ENCODE measurements at places on chromosomes 11 and 22.

DNA sequence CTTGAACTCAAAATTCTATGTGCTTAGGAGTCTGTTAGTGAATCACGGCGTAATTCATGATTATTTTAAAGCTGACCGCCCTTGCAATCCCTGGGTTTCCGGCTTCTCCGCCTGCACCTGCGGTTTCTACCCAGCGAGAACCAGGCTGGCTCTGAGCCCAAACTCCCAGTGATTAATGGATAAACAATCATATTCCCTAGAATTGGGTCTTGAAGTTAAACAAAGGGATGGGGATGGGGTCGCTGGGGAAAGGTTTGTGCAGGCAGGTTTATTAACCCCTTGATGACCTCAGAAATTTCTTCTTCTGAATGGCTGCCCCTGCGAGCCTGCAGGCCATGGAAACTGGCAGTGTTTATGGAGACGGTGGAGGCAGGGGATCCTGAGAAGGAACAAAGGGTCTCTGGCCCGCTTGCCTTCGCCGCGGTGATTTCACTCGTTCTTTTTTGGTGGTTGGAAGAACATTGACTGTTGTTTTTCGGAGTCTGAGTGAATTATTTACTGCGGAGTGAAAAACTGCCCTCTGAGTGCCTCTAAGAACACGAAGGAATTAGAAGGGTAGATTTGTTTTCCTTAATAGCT is 1000.3 kb downstream of the BRD1 start:
- peak; percentile 39 for DNase-seq

DNA sequence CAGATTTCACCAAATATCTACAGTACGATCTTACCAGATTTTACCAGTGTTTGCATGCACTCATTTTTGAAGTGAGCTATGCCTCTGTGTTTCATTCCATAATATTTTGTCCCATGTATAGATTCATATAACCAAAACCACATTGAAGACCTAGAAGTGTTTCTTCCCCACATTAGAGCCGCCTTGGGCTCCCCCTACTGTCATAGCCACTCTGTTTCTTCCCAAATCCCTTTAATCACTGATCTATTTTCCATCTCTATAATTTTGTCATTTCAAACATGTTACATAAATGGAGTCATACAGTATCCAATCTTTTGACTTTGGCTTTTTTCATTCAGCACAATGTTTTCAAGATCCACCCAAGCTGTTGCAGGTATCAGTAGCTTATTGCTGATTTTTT is 12.7 kb downstream of the MRGPRX3 start:
- DNase-seq, result no peak

DNA sequence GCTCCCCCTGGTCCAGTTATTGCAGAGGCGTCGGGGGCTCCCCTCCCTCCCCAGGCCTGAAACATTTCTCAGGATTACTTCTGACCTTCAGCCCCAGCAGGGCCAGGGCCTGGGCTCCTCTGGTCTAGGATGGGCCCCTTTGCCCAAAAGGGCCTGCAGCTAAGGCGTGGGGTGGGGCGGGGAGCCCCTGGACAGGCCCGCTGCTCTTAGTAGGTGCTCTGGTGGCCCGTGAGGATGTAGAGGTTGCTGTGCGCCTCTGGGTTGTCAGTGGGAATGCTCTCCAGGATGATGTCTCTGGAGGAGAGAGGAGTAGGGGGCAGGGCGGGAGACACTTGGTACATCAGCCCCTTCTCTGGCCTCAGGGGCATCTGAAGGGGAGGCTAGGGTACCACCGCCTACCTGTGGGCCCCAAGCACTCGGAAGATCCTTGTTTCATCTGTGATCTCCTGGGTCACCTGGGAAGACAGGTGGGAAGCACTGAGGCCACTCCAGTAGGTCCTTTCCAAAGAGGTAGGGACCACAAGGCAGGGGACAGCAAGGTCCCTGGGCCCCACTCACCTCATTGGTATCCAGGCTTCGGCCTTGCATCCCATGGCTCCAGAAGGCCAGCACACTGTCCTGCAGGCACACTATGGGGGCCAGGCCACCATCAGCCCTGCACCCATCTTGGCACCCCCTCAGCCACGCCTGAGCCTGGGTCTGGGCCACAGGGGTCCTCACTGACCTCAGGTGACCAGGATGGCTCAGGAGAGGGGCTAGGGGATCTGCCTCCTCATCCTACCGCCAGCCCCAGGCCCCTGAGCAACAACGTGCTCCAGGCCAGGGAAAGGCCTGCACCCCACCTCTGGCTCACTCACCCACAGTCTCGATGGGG is 11.2 kb upstream of the SF1 start:
- no peak for DNase-seq

DNA sequence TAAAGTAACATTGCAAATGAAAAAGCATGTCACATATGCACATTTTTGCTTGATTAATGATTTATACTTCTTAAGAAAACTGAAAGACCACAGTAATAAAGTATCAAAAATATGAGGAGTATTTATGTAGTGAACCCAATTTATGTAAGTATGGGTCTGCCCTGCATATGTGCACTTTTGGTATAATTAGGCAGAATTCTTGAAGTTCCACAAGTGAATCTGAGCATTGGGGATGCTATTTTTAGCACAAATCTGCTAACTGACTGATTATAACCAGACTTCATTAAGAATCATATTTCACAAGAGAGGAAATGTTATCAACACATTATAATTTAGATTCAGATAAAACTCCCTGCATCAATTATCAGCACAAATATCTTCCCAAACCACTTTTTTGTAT is 407.1 kb upstream of the LRRC4C start:
- DNase-seq, result no peak

DNA sequence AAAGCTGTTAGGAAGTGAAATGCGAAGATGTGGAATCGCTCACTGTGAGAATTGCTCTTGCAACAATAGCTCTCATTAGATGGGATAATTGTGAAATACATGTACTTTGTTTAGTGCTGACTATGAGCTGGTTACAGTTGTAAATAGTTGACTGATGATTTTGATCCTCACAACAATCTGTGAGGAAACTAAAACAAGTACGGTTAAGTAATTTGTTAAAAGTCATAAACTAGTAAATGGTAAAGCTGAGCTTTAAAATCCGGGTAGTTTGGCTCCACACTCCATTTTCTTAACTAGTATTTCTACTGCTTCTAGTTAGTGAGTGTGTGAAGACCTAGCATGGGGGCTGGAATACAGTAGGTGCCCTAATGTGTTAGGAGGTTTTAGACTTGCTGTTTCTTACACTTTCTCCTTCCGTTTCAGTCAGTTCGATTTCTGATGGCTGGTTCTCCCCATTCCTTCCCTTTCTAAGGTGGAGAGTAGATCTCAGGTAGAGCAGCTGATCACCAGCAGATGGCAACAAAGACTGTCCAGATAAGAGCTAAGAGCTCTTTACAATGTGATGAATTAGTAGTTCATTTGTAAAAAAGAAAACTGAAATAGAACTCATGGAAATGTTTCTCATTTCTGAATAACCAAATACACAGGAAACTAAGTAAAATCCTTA is 16.3 kb upstream of the CYP2R1 start:
- peak; percentile 35 for DNase-seq

- DNase-seq, result no peak
These were observed 29.2 kb downstream of the MTMR3 start for GRCh38 chr22:29912141-29912540.

DNA sequence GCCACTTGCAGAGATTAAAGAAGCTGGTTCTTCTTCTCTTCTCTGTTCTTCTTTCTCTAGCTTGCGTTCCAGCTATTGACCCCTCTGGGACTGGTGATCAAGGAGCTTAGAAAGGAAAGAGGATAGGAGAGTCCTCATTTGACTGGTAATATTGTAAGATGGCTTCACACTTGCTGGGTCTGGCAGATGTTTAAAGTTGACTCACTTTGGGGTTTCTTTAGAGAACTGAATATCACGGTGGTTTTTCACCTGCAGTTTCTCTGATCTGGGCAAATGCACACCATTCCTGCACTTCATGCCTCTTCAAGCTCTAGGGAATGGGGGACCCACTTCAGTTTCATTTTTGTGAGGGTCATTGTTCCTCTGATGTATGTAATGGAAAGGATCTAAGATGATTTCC is 41.8 kb upstream of the DEUP1 start:
- no peak for DNase-seq

DNA sequence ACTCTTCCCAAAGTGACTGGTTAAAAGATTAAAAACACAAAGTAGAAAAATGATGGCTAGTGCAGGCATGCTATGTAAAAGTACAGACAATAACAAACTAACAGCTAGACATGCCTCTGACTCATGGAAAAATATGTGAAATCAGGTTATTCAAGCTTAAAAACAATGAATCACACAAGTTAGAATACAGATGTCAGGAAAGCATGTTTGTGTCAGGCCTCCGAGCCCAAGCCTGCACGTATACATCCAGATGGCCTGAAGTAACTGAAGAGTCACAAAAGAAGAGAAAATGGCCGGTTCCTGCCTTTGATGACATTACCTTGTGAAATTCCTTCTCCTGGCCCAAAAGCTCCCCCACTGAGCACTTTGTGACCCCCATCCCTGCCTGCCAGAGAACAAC is 110.1 kb downstream of the NOX4 start:
- no peak for DNase-seq

DNA sequence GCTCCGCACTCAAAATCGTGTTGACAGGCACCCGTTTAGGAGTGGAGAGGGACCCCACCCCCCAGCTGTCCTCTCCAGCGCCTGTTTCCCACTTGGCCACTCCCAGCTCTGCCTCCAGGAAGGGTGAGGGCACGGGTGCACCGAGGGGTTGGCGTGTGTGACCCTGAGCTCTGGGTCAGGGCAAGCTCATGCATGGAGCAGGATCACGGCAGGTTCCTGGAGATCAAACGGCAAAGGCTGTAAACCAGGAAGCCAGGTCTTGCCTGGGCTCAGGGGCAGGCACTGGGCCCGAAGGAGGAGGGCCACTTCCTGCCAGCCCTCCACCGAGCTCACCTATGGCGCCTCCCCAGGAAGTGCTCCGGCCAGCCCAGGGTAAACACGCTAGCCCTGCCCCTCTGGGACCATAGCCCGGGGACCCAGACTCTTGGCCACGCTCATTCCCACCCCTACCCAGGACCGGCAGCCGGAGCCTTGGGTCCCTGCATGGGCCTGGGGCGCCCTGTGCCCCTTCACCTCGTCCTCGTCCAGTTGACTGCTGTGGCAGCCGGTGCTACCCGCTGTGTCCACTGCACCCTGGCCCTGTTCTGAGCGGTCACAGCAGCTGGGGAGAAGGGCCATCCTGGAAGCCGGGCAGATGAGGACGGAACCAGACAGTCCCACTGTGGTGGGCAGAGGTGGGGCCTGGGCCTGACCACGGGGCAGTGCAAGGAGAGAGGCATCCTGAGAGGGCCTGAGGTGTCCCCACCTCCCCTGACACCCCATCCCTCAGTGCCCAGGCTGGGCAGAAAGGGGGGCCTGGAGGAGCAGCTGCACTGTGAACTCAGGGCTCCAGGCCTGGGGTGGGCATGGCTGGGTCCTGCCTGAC is 1.0 kb upstream of the EPS8L2 start:
- no peak for DNase-seq

DNA sequence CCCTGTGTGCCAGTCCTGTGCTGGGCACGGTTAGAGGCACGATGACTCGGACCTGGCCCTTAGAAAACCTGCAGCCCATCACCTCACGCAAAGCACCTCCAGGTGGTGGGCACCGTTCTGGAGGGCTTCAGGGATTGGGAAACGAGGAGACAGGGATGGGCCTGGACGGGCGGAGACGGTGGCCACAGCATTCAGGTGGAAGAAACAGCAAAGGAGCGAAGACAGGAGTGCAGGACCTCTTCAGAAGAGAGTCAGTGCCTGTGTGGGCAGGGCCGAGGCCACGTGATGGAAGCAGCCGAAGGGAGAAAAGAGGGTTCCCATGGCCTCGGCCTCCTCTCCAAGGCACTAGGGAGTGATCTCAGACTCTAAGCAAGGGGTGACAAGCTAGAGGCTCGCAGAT is 8.1 kb upstream of the SLC22A12 start:
- no peak for DNase-seq

DNA sequence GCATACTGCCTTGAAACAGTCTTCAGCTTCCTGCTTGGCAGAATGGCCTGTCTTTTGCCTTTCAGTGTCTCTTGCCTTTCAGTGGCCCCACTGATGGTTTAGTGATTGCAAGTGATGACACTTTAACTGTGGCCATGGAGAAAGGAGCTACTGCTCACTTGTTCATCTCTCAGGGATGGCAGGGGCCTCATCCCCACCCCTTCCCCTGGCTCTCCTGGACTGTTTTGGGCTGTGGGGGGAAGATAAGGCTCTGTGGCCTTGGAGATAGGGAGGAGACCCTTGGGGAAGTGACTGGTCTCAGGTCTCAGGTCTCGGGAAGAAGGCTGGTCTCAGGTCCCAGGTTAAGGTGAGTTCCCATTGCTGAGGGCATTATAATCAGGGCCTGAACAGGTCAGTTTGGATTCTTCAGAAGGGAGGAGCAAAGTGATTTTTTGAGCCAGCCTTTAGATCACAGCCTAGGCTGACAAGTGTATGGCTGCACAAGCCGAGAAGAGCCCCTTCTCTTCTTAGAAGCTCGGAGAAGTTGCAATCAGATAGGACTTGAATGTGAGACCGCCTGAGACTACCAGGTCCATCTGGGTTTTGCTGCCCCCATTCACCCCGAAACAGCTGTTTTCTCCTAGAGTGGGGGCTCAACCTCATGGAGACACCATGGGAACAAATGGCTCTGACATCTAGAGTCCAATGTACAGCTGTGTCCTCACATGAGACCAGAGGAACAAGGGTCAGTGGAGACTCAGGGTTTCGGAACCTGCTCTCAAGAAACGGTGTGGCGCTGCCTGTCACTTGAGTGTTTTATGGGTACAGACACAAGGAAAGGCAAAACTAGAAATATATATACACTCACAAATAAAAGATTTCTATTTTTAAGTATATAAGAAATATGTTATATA is 15.9 kb upstream of the P2RY2 start:
- DNase-seq, result no peak

- no peak for DNase-seq
These were observed 15.9 kb upstream of the CYB5R2 start for GRCh38 chr11:7689239-7689638.

DNA sequence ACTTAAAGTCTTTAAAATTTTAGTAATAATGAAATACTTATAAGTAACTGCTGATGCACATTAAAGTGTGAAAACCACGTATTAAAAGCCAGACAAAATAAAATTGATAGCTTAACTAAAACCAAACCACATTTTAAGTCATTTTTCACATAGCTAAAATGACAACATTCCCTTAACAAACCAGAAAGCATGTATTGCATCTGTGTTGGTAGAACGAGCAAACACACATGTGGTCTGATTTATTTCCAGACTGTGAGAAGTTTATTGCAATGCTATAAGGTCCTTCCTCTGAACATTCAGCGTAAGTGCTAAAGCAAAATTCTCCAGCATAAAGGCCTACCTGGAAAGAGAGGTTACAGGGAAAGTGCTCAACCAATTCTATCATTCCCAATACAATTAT is 57.8 kb downstream of the ARHGAP20 start:
- DNase-seq, result no peak

- DNase-seq, result no peak
These were observed 36.0 kb downstream of the FAM83F start for GRCh38 chr22:40030758-40031095.

DNA sequence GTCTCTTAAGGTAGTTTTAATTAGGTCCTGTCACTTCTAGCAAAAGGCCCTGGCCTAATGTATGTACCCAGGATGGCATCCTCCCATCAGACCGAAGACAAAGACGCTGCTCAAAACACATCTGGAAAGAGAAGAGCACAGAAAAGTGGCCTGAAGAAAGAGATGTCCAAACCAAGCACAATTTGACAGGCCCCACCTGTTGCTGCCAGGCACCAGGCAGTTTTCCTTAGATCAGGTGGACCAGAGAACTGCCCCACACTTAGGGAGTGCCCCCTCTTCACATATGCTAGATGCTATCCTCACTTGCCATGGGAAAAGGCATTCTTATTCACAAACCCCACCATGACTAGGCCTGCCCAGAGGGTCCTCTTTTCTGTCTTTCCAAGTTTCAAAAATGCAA is 3.3 kb upstream of the HMGXB4 start:
- no peak for DNase-seq
